Islet precursor cell (in vitro differentiated cells): ENCODE measurements at places on chromosomes 11 and 22.
A peak's percentile ranks its signal among the peaks of the same experiment; 100 is the strongest.

DNA sequence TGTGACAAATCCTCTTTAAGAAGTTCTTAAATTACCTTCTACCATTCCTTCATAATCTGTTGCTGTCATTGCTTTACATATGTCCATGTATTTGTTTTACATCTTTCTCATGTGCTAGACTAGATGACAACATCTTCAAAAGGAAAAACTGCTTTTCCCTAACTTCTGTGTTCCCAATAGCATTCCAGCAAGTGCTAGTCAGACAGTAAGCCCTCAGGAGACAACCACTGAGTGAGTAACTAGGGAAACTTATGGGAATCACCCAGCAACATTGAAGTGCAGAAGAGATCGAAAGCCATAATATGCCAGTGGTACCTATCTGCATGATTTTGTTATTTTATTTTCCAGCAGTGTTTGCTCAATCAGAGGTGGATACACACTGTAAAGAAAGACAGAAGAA, 889.7 kb upstream of the API5 start:
- no peak for DNase-seq

DNA sequence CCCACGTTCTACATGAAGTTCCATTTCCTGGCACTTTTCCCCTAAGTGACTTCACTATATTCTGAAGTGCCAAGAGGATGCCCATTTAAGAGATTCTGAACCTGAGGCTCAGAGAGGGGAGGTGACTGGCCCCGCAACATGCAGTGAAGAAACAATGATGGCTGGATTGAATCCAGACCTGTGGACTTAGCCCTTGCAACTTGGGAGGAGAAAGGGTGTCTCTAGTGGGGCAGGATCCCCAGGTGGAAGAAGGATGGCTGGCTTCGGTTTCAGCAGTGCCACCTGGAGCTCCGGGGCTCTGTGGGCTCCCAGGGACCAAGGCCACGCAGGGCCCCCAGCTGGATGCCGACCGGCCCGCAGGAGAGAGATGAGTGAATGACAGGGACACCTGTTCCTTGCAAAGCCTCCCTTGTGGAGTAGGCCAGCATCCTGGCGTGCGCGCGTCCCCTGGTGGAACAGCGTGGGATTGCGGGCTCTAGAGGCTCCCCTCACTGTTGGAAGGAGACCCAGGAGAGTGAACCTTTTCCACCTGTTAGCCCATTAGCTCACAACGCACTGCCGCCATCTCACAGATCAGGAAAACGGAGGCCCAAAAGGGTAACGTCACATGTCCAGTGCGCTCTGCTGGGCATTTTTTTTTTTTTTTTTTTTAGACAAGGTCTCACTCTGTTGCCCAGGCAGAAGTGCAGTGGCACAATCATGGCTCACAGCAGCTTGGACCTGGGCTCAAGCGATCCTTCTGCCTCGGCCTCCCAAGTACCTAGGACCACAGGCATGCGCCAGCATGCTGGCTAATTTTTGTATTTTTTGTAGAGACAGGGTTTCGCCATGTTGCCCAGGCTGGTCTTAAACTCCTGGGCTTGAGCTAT, 104.7 kb downstream of the KIAA1671 start:
- peak; percentile 89 for DNase-seq

- peak; percentile 69 for DNase-seq
Observed at GRCh38 chr22:27331526-27332281, 469.9 kb downstream of the MN1 start.

DNA sequence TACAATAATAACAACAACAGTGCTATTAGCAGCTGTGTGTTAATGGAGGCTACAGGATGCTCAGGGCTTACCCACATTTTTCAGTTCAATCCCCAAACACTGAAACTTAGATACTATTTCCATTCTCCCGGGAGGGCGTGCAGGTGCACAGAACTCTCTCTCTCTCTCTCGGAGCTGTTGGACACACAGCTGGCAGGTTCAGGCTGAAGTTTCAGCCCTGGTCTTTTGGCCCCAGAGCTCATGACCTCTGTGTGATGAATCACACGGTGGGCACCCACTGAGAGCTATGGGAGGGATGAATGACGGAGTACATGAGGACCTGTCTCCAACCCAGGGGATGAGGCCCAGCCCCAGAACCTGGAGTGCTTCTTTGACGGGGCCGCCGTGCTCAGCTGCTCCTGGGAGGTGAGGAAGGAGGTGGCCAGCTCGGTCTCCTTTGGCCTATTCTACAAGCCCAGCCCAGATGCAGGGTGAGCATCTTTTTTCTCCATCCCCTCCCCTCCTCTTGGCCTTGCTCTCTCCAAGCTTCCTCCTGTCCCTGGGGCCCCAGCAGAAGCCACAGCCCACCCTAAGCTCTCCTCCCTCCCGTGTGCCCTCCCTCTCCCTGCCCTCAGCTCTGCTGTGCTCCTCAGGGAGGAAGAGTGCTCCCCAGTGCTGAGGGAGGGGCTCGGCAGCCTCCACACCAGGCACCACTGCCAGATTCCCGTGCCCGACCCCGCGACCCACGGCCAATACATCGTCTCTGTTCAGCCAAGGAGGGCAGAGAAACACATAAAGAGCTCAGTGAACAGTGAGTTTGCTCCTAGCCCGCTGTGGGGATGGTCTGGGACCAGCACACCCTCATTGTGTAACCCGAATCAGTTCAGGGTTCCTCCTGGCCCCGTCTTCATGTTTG, 16.9 kb downstream of the CSF2RB start:
- DNase-seq: no peak

DNA sequence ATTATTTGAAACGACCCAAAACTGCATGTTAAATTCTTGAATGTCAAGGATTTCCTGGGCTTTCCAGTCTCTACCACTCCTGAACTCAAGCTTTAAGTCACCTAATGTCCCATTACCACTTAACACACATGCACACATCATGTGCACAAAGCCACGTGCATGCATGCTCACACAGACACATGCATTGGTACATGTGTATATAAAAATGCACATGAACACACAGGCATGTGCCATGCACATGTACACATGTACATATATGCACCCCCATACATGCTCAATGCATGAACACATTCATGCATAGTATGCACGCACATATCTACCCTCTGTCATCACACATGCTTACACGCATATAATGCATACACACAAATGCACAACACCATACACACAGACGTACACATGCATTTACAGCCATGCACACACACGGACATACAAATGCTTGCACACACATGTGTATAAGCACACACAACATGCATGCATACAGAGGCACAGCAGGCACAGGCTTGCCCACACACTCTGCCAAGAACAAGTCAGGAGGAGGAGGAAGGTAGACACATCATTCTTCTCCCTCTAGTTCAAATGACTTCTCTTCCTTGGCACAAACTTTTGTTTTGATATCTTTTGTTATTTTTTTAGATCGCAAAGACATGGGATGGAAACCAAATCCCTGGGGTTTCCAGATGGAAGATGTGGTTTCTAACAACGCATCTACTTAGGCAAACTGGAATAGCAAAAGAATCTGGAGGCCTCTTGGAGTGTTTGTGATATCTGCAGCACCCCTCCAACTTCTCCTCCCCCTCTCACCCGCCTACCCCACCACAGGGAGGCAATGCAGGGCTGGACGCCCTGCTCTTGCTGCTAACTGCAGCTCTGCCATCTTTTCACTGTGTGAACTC, 24.6 kb downstream of the RASD2 start:
- DNase-seq: no peak

GRCh38 chr11:128579798-128580504, 7.4 kb downstream of the ETS1 start:
- DNase-seq: no peak

DNA sequence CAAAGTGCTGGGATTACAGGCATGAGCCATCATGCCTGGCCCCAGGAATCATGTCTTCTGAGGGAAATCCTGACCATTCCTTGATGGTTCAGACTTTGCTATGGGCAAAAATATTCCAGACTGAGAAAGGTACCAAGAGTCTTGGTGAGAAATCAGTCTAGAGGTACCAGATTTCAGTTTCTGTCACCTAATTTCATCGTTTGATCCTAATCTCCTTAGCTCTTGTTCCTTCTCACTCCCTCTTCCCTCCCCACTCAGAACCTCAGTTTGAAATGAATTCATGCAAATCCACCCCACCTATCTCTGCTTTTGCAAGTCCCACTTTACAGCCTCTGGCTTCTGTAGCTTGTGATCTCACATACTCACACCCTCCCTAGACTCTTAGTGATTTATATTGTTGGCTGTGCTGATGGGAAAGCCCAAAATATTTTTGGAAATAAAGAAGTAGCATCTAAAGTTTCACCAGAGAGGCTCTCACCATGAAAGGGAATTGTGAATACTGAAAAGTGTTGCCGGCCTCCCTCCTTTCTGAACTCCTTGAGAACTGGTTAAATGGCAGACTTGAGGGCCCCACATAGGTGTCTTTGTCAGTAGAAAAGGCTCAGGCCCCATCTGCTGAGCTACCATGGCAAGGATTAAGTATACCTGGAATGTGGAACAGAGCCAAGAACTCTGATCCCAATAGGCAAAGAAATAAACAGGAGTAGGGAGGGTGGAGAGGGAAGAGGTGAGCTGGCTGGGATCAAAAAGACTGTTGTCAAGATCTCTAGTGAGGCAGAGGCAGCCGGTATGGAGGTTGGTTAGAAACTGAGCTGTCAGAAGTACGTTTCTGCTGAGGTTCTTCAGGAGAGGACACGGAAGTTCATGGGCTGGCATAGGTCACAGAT, 190.5 kb upstream of the MTMR2 start:
- no peak for DNase-seq

GRCh38 chr11:63888170-63889086, 28.5 kb downstream of the RCOR2 start:
- peak; percentile 89 for DNase-seq

DNA sequence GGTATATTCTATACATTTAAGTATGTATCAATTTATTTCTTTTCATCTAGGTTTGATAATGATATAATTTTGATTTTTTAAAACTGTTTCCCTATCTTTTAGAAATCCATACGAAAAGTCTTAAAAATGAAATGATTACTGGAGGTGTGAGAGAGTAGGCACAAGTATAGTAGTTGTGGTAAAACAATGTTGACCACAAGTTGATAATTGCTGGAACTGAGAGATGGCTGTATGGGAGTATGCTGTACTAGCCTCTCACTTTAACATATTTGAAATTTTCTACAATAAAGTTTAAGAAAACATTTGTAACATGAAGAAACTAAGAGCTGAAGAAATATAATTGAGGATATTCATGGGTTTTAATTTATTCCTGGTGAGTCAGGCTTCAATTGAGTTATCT, 30.0 kb downstream of the FSHB start:
- DNase-seq: no peak

DNA sequence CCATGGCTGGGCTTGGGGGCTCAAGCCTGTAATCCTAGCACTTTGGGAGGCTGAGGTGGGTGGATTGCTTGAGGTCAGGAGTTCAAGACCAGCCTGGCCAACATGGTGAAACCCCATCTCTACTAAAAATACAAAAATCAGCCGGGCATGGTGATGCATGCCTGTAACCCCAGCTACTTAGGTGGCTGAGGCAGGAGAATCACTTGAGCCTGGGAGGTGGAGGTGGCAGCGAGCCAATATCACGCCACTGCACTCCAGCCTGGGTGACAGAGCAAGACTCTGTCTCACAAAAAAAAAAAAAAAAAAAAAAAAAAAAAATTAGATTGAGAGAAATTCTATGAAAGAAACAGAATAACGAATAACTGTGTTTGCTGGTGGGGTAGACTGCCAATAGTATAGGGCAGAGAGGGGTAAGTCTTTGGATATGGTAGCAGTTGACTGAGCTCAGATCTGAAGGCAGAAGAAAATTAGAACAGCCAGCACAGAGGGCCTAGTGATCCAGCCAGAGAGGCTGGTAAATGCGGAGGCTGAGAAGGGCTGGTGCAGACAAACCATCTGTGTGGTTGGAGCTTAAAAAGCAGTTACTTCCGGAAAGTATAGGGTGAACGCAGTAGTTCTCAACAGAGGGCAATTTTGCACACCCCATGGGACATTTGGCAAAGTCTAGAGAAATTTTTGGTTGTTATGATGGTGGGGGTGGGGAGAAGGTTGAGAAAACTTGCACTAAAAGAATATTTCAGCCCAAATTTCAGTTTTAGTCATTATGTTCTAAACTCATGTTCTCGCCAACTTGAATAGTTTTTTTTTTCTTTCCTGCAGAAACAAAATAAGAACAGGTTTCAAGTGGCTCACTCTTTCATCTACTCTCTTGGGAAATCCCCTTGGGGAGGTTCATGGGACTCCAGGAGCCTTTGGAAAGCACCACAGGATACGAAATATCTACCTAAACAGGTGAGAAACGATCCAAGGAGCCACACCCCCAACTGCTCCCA, 1.6 kb upstream of the HORMAD2 start:
- DNase-seq: no peak

DNA sequence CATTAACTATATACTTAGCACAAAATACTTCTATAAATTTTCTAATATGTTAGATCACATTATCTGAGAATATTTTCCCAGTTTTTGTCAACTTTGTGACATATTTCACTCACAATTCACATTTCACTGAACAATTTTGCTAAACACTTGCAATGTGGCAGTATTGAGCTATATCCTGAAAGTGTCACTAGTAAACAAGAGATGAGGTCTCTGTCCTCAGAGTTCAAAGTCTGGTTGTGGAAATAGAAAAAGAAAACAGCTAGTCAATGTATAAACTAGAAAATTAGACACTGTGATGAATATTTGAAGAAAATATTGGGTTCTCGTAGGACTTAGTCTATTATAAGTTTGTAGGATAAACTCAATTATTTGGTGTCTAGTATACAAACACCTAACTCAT, 87.4 kb upstream of the CHORDC1 start:
- DNase-seq: no peak

DNA sequence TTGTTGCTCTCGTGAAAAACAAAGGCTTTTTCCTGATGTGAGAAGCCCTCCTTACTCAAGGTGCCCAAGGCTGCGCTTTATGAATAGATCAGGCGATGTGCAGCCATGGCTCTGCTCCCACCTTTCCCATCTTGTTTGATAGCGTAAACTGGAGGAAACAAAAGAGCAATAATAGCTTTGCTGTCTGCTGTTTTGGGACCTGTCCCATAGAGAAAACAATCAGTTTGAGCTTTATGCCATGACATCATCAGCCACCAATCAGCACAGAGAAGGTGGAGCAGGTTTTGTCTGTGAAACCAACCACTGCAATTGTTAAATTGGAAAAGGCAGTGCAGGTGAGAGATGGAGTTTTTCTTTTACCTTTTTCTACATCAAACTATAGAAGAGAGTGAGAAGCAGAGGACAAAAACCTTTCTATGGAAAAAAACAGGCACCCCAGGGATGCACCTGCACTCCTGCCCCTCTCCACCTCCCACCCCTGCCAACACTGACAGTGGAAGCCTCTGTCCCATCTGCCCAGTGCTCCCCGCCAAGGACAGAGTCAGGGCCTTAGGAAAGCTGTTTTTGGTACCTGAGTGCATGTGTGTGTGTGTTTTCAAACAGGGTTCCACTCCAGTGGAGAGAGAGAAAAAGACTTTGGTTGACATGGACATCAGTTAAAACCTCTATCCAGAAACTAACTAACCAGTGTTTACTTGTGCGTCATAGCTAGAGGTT, 80.7 kb downstream of the MICAL3 start:
- no peak for DNase-seq
